Placental pericyte (primary cell): ENCODE measurements at places on chromosomes 5 and 9. TPM values are rescaled to one million over a fixed set of nuclear protein-coding genes. Genes with fewer than 3 reads are reported as not detected.

The MEIKIN gene
- total RNA-seq = not detected in 2 replicates

The SPINK13 gene
- total RNA-seq = not detected in 2 replicates

The WDR31 gene
- 0.43 and 1.3 TPM in 2 replicates for total RNA-seq

The NKD2 gene
- 15.9 and 52.7 TPM in 2 replicates for total RNA-seq

The CDH6 gene
- 5.7 TPM in 1 of 2 replicates, not detected in the other for total RNA-seq

The PPWD1 gene
- 29.8 and 38.1 TPM in 2 replicates for total RNA-seq

The SLC36A3 gene
- not detected in 2 replicates for total RNA-seq

The CNTFR gene
- total RNA-seq = not detected in 2 replicates

The AK8 gene
- 0.14 and 0.66 TPM in 2 replicates for total RNA-seq

The IRX2 gene
- 1.0 TPM in 1 of 2 replicates, not detected in the other for total RNA-seq

The LRRC19 gene
- total RNA-seq = not detected in 2 replicates

The SH3RF2 gene
- 4.2 and 4.7 TPM in 2 replicates for total RNA-seq

The EIF4E1B gene
- not detected in 2 replicates for total RNA-seq

The SPATA31D4 gene
- not detected in 2 replicates for total RNA-seq

The GOLGA1 gene
- total RNA-seq = 12.7 and 16.0 TPM in 2 replicates

The WWC1 gene
- total RNA-seq = 2.2 and 4.7 TPM in 2 replicates

The ANKRA2 gene
- 15.3 and 16.9 TPM in 2 replicates for total RNA-seq

The SPATA31C1 gene
- total RNA-seq = not detected in 2 replicates

The PLAC8L1 gene
- not detected in 2 replicates for total RNA-seq

The GADD45G gene
- 0.14 and 2.0 TPM in 2 replicates for total RNA-seq

The MSANTD3 gene
- total RNA-seq = 44.2 and 94.9 TPM in 2 replicates

The PCDHA9 gene
- total RNA-seq = under 0.01 TPM in 2 replicates

The BHMT2 gene
- total RNA-seq = 1.1 and 11.6 TPM in 2 replicates

The PCDHB11 gene
- total RNA-seq = under 0.01 and 0.29 TPM in 2 replicates

The FOXI1 gene
- not detected in 2 replicates for total RNA-seq

The MYOT gene
- not detected in 2 replicates for total RNA-seq

The MCIDAS gene
- not detected in 2 replicates for total RNA-seq

The DNAH5 gene
- 0.66 and 2.3 TPM in 2 replicates for total RNA-seq

The FOXB2 gene
- not detected in 2 replicates for total RNA-seq

The FANCG gene
- 11.4 and 52.3 TPM in 2 replicates for total RNA-seq

The PCDHA11 gene
- total RNA-seq = 0.57 TPM in 1 of 2 replicates, not detected in the other

The TMC1 gene
- 0.86 TPM in 1 of 2 replicates, not detected in the other for total RNA-seq

The NR2F1-AS1 gene
- 33.8 and 42.9 TPM in 2 replicates for total RNA-seq

The TOR4A gene
- total RNA-seq = 48.1 and 108 TPM in 2 replicates

The OGN gene
- total RNA-seq = not detected in 2 replicates

The TIGD6 gene
- total RNA-seq = 7.6 and 7.7 TPM in 2 replicates

The SV2C gene
- not detected in 2 replicates for total RNA-seq

The FAM163B gene
- total RNA-seq = 2.2 TPM in 1 of 2 replicates, not detected in the other

The NUTM2G gene
- not detected in 2 replicates for total RNA-seq
